Umbilical cord (tissue), 2 donors: ENCODE measurements at places on chromosomes 4 and X.

DNA sequence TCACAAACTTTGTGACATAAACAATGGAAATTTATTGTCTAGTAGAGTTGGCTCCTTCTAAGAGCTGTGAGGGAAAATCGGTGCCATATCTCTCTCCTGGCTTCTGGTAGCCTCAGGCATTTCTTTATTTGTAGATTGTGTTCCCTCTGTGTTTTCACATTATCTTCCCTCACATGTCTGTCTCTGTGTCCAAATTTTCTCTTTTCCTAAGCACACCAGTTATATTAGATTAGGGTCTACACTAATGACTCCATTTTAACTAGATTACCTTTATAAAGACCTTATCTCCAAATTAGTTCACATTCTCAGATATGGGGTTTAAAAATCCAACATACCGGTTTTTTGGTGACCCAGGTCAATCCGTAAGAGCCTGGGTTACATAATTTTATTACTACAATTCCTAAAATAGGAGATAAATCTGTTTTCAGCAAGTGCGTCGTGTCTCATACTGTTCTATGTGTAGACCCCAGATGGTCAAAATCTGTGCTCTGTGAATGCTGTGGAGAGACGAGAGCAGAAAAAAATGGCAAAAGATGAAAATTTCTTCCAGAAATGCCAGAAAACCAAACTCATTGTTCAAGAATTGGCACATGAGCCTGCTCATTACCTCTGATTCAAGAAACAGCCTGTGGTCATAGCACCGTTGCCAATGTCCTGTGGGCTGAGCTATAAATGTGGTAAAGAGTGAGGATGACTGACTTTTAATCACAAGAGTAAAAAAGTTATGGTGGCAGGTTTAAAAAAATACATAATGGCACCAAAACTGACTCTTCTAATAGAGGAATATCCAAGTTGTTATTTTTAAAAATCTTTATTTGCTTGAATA lies 574.7 kb downstream of the PCDH7 start:
- no peak for DNase-seq

DNA sequence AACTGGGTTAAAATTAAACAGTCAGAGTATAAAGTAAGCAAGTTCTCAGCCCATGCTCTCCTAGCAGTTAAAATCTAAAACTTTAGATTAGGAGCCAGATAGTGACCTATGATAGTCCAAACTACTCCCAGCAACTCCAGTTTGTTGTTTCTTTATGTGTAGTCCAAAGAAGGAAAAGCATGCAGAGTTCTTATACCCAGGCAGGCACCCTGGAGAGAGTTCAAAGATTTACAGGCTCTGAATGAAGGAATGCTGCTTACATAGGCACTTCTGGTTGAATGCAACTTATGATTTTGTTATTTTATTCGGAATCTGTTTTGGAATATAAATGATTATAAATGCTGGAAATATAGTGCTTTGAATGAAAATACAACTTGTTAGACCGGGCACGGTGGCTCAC lies 67.2 kb downstream of the GPAT3 start:
- peak; percentile 48 for DNase-seq

- DNase-seq, result no peak
Observed at GRCh38 chr4:1137850-1138249, 24.5 kb upstream of the RNF212 start.

- no peak for DNase-seq
Observed at GRCh38 chrX:149456476-149457245, 48.4 kb downstream of the IDS start.

DNA sequence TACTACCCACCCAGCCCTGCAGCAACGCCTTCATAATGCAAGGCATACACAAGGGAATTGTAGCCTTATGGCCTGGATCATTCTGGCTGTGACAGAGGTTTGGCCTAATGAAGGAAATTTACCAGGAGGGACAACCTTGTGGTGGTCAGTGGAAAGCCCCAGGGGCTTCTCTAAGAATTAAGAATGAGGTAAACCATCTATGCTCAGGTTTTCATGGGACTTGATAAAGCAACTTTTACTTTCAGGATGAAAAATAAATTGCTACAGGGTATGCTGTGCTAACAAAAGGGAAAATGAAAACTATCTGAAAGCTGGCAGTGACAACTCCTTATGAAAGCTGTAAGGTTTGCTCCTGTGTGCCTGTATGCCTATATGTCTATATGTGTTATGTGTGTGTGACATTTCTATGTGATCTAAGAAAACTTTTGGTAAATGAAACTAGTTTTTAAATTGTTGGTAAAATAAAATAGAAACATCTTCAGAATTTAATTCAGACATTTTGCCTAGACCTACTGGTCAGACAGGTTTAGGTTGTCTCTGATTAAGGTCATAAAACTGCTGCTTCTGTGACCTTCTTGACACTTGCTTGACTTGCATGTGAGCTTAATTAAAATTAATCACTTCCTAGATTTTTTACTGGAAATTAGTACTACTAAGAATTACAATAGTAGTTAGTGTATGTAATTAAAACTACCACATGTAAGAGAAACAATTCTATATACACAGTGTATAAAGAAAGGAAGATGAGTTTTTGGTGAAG lies 19.9 kb upstream of the TXK start:
- DNase-seq, result no peak

- no peak for DNase-seq
Observed at GRCh38 chr4:11735651-11736050, 307.0 kb upstream of the HS3ST1 start.

DNA sequence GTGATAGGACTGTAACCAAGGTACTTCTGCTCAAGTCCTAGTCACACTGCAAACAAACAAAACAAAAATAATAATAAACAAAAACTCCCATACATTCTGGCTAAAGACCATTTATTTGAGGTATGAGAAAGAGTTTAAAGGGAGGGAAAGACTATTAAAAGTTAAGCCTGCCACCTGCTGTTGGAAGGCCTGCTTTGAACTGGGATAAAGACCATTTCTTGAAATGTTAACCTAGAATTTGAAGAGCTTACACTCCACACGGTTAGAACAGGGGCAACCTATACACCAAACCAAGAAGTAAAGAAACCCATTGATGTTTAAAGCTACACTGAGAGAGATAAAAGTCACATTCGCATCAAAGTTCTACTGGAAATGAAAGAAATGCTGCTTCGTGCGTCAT lies 548.7 kb upstream of the DIPK2B start:
- no peak for DNase-seq

DNA sequence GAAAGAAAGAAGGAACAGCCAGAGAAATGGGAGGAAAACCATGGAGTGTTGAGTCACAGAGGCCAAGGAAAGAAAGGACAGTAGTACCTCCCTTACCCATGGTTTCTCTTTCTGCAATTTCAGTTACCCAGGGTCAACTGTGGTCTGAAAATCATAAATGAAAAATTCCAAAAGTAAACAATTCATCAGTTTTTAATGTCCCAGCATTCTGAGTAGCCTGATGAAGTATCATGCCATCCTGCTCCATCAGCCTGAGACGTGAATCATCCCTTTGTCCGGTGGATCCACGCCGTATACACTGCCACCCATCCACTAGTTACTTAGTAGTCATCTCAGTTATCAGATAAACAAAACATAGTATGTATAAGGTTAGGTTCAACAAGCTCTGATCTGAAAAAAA lies 114.2 kb downstream of the COMMD8 start:
- DNase-seq, result no peak

DNA sequence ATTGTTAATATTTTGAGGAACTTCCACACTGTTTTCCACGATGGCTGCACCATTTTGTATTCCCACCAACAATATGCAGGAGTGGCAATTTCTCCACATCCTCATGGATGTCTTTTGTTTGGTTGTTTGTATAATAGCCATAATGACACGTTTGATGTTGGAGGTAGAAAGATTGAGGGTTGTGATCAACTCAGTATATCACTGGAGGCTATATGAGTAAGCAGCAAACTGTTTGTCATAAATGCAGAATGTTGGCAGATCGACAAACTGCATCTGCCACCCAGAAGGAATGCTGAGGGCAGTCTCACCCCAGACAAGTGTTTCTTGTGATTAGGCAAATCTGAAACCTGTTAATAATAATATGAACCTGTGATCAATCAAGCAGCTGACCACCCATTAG lies 243.9 kb upstream of the WDFY3 start:
- DNase-seq, result no peak

GRCh38 chr4:91936311-91936710 lies 367.5 kb upstream of the GRID2 start:
- DNase-seq, result peak; percentile 85

GRCh38 chrX:14351611-14352303 lies 177.6 kb upstream of the GLRA2 start:
- DNase-seq, result no peak

GRCh38 chr4:24282446-24282845 lies 301.9 kb downstream of the DHX15 start:
- no peak for DNase-seq

GRCh38 chr4:66728280-66728679 lies 817.0 kb downstream of the CENPC start:
- no peak for DNase-seq

DNA sequence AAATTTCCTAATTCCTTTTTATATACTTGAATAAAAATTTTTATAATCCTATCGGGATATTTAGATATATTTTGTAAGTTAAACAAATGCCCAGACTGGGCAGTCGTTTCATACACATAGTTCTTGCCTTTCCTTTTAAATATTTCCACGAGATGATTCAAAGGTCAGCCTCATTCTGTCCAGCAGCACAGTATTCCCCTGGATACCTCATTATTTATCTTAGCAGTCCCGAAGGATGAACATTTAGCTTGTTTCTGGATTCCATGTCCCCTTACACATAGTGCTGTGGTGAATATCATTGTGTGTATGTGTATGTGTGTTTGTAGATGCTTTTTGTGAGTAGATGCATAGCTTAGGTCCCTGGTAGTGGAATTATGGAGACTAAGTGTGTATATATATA lies 38.3 kb downstream of the RAPGEF2 start:
- DNase-seq, result no peak

DNA sequence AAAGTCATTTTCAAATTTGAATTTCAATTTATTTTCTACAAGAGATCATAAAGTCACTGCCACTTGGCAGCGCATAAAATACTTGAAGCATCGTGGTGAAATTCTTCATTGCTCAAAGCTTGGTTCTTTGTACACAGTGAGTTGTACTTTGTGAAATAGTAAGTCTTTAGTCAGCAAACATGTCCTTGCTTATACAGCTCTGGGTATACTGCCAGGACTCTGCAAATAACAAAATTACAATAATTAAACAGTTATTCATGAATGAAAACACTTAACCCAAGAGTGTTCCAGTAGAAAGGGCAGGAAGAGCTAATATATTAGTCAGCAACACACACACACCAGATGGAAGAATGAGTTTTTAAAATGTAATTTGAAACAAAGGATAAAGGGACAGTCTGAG lies 1300.9 kb upstream of the DIAPH2 start:
- DNase-seq, result no peak

GRCh38 chr4:144754562-144755410 lies 108.8 kb downstream of the HHIP start:
- DNase-seq, result peak; percentile 23

- no peak for DNase-seq
Observed at GRCh38 chr4:184401397-184402171, 72.8 kb downstream of the IRF2 start.

GRCh38 chr4:188960411-188961093 lies 821.3 kb downstream of the TRIML1 start:
- DNase-seq, result no peak

- DNase-seq, result no peak
Observed at GRCh38 chr4:143616771-143617170, 83.7 kb downstream of the FREM3 start.

- no peak for DNase-seq
Observed at GRCh38 chrX:106912864-106913263, 7.3 kb upstream of the CLDN2 start.

DNA sequence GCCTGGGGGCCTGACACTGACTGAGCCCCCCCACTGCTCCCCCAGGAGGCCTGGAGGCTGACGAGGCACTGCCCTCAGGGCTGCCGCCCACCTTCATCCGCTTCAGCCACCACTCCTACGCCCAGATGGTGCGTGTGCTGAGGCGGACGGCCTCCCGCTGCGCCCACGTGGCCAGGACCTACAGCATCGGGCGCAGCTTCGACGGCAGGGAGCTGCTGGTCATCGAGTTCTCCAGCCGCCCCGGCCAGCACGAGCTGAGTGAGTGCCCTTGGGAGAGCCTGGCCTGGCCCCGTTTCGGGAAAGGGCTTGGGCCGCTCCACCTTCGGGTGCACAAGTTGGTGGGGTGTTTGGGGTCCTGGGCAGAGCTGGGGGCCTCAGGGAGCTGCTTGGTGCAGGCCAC lies 11.4 kb downstream of the CPZ start:
- no peak for DNase-seq

- DNase-seq, result no peak
Observed at GRCh38 chr4:111618908-111619307, 526.3 kb upstream of the FAM241A start.

DNA sequence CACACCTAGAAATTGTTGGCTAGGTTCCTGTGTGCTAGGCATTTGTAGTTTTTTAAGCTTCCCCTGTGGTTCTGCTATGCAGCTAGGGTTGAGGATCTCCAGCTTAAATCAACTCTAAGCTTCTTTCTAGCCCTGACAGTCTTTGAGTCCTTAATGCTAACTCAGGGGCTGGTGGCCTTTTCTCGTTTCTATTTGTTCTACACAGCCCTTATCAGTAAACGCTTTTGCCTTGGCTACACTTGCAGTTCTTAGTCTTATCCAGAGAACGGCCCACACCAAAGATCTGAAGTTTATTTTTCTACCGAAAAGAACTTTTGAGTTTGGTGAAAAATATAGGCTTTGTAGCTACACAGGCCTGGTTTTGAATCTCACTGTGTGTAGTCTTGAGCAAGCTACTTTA lies 212.0 kb downstream of the DHX15 start:
- DNase-seq, result peak; percentile 1

DNA sequence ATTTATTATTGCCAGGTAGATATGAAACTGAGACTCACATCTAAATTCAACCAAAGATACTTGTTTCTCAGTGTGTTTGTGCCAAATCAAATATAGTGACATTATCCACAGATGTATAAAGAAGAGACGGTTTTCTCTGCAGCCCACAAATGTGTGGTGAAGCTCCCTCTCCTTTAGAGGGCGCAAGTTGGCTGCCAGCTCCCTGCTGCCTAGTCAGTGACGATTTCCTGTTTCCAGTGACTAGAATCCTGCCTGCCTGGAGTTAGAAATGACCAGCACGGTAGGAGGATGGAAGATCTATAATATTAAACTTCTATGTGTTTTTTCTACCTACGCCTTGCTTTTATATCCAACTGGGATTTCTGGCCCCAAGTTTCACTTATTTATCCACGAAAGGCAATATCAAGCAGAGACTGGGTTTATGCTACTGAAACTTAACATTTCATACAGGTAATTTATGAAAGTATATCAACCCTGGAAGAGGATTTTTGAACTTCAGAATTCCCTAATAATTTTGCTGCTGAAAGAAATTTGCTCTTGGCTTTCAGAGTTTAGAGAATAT lies 1793.7 kb upstream of the TENM3 start:
- DNase-seq, result peak; percentile 29

DNA sequence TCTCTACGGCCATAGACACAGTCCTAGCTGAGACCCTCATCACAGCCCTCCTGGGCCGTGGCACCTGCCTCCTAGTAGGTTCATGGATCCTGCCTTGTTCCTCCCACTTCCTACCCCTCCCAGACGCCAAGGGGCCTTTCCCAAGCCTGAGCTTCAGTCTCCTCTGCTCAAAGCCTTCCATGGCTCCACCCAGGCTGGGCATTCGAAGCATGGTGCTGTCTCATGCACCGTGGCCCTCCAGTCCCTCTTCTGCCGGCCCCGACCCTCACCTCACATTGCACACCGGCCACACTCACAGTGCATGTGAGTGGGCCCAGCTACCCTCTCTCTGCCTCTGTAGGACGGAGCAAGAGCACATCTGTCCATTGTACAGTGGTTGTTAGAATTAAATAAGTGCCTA lies 21.7 kb upstream of the KIAA0232 start:
- DNase-seq, result no peak
